ENCODE measurements at places on chromosomes 7 and 10.

DNA sequence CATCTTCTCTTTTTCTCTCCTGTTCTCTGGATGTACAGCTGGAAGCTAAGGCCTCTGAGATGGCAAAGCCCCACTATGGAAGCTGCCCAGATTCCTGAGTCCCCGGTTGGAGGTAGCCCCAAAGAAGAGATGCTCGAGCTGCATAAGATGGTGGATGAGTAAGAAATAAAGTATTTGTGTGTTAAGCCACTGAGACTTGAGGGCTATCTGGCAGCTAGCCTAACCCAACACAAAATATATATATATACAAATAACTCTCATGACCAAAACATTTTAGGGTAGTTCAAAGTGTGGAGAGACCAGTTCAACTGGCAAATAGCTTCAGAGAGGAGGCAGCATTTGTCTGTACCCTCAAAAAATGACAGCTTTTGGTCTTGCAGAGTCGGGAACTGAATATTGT is 72.4 kb upstream of the PDE1C start:
- no peak for DNase-seq

DNA sequence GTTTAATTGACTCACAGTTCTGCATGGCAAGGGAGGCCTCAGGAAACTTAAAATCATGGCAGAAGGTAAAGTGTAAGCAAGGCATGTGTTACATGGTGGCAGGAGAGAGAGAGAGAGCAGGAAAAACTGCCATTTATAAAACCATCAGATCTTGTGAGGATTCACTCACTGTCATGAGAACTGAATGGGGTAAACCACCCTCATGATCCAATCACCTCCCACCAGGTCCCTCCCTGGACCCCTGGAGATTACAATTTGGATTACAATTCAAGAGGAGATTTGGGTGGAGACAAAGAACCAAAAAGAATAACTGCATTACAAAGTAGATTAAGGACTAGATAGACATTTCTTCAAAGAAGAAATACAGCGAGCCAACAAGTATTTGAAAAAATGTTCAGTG is 324.1 kb downstream of the THSD7A start:
- no peak for DNase-seq

GRCh38 chr7:155725006-155725355 is 80.5 kb downstream of the RBM33 start:
- no peak for DNase-seq

GRCh38 chr10:8102708-8103401 is 48.4 kb downstream of the GATA3 start:
- DNase-seq = no peak

DNA sequence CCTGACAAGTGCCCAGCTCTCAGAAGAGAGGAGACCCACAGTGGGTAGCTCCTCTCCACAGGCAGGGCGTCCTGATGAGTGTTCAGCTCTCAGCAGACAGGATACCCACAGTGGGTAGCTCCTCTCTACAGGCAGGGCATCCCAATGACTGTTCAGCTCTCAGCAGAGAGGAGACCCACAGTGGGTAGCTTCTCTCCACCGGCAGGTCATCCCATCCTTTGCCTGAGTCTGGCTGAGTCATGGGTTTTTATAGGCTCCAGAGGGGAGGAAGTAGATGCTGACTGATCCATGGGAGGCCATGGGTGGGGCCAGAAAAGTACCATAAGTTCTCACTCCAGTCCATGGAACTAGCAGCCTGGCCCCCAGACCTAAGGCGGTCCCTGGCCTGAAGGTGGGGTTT is 18.5 kb downstream of the CFAP70 start:
- no peak for DNase-seq

DNA sequence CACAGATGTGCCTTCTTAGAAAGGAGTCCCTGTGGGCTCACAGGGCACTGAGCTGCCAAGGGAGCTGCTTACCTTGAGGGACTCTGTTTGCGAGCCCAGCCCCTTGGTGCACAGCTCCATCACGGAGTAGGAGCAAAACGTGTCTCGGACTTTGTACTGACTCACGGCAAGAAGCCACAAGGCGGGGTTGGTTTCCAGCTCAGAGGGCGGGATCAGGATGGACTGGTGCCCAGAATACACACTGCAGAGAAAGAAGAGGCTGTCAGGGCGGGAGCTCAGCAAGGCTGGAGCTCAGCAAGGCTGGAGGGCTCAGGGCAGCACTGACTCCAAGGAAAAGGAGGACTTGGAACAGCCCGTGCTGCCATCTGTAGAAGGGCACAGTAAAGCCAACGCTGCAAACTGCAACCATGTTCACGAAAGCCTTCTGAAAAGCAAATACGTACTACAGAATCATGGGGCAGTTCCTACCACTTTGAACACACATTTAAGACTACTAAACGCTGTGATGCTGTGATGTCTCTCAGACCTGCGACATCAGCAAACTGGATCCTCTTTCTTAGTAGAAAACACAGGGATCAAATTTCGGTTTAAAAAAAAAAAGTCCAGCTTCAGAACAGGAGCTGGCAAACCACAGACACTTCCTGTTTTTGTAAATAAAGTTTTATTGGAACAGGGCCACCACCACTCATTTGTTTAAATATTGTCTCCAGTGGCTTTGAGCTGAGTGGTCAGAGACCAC is 194.3 kb downstream of the ZMYND11 start:
- no peak for DNase-seq

GRCh38 chr10:58518775-58519174 is 6.1 kb downstream of the BICC1 start:
- DNase-seq = no peak

DNA sequence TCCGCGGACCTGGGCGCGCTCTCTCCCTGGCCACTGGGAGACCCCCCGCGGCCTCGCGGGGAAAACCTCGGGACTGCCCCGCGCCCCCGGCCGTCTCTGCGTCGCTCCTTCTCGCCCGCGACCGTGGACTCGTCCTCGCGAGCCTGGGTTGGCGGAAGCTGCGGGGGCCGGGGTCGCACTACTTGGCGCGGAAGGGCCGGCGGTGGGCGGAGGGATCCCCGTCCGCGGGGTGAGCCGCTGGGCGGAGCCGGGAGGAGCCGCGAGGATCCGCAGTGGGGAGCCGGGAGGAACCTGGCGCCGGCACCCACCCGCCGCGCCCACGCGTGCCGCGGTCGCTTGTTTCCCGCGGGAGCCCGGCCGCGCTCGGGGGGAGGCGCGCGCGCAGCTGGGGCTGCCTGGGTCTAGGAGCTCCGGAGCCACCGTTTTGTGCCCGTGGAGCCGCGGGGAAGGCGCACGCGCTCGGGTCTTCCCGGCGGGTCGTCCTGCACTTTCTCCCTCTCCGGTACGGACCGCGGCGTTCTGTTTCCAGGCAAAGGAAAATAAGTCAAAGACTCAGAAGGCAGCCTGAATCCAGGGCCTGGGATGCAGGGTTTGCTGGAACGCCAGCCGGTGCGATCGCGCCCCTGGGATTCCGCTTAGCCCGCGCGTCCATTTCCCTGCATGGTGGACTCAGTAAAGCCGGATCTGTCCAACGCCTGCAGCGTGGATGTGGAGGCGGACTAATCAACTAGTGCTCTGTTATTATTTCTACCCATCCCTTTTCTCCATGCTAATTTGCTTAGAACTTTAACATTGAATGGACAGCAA is 28.7 kb upstream of the KMT2C start:
- peak; percentile 73 for DNase-seq

GRCh38 chr10:123359539-123359938 is 205.3 kb downstream of the BUB3 start:
- DNase-seq = no peak

- DNase-seq = no peak
Measured at GRCh38 chr7:15783987-15784693, 97.7 kb upstream of the MEOX2 start.

DNA sequence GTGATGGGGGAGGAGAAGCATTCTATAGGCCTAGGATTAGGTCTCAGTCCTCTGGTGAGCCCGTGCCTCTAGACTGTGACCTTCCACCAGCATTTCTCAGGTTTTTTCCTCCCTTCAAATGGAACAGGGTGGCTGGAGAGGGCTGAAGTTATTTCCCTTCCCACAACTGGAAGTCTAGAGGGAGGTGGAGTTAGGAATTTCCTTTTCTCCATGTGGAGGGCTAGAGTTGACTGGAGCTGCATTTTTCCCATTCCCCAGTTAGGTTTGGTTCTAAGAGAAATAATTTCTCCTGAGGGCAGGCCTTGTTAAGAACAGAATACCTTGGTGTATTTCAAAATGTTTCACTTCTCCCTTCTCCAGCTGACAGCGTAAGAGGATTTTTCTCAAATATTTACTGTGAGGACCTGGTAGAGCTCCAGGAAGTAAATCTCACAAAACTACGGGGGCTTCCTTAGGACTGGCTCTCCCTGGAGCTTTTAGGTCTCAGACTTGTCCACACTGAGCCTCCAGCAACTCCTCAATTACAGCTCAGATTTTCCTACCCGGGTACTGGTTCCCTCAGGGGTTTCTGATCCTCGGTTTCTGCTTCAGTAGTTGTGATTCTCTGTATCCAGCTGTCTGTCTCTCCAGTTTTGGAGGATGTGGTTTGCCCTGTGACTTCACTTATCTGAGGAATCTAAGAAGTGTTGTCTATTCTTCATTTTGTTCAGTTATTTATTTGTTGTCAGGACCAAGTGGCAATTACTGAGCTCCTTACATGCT is 6.0 kb upstream of the REEP3 start:
- DNase-seq = no peak

DNA sequence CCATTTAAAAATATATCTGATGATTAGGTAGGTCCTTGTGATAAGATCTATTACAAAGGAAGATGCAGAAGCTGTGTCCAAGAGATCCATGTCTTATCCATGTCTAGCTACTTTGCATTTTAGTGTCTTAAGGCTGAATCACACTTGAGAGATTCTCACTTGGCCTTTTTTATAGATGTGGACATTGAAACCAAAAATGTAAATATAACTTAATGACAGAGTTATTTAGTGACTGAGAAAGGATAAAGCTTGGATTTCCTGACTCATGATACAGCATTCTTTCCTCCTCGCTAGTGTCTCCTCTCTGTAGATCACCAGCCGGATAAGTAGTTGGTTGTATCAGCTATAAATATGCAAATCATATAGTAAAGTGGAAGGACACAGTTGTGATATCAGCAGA is 23.3 kb downstream of the INHBA start:
- no peak for DNase-seq

GRCh38 chr7:5695727-5696345 is 85.6 kb downstream of the RNF216 start:
- DNase-seq = no peak

- DNase-seq = no peak
Measured at GRCh38 chr10:83310688-83311087, 828.6 kb upstream of the GHITM start.

- no peak for DNase-seq
Measured at GRCh38 chr7:150356265-150356897, 12.2 kb upstream of the REPIN1 start.

DNA sequence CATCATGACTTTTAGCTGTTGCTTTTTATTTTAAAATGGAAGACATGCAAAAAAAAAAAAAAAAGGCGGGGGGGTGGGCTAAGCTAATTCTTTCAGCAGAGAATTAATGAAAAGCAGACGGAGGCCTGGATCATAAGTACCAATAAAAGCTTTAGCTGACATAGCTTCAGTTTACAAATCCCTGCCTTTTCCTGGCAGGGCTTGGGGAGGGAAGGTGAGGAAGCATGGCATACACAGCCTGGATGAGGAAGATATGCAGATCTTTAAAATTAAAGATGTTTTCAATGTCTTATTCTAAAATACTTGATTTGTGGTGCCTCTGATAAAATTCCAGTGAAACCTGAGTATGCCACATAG is 57.0 kb downstream of the ICA1 start:
- no peak for DNase-seq

GRCh38 chr10:111410740-111411139 is 333.9 kb downstream of the ADRA2A start:
- DNase-seq = no peak

GRCh38 chr7:152893801-152894294 is 134.3 kb downstream of the ACTR3B start:
- no peak for DNase-seq

- no peak for DNase-seq
Measured at GRCh38 chr10:89963451-89964102, 262.2 kb downstream of the KIF20B start.

GRCh38 chr10:24396396-24396795 is 187.5 kb downstream of the KIAA1217 start:
- no peak for DNase-seq

DNA sequence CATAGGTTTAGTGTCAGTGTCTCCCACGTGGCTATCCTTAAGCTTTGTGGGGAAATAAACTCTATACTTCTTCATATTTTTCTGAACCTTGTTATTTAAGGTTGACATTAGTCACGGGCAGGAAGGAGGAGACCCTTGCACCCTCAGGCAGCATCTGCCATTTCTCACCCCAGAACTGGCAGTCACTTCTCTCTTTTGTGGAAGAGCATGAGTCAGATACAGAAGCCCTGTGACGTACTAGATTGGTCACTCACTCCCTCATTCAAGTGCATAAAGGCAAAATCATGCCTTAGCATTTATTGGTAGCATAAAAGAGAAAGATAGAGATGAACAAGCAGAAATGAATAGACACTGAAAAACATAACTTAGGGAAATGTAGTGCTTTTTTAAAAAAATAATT is 206.0 kb upstream of the MDFIC start:
- DNase-seq = no peak

GRCh38 chr7:120989257-120990220 is 1.0 kb downstream of the CPED1 start:
- no peak for DNase-seq

DNA sequence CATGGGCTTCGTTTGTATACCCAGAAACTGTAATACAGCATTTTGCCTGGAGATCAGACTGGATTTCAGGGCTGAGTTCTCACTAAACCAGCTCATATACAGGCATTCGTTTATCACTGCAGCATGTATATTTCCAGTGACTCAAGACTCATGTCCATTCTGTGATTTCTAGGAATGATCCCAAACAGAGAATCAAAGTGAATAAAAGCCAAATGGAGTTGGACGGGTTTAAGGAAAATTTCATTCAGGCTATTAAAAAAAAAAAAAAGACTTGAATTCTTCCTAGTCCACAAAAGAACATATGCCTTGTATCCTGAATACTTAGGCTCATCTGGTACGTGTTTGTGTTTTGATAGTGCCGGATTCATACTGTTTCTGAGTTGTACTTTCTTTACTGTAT is 46.8 kb downstream of the TET1 start:
- DNase-seq = no peak

DNA sequence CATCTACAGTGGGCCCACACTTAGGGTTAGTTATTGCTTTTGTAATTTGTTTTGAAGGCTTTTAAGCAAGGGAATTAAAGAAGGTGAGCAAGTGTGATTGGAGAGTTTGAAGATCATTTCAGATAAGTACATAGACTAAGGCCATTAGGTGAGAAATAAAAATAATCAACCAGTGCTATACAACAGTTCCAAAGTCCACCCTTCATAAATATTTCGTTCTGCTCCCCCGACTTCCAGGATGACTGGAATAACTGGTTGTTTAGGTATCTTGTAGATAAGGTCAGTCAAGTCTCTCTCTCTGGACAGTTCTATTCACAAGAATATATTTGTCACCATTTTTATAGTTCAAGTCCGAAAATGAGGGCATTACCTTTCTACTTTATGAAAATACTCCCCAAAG is 98.0 kb upstream of the MBL2 start:
- DNase-seq = no peak

- no peak for DNase-seq
Measured at GRCh38 chr7:77288676-77289320, 89.2 kb upstream of the FGL2 start.

All from stimulated activated CD4-positive, alpha-beta T cell treated with anti-CD3 and anti-CD28 coated beads, Interleukin-2, amount 100 ng/mL, for 48 hours (primary cell).